ENCODE measurements at places on chromosomes 1 and 21. TPM values are rescaled to one million over a fixed set of nuclear protein-coding genes. Genes with fewer than 3 reads are reported as not detected.

DNA sequence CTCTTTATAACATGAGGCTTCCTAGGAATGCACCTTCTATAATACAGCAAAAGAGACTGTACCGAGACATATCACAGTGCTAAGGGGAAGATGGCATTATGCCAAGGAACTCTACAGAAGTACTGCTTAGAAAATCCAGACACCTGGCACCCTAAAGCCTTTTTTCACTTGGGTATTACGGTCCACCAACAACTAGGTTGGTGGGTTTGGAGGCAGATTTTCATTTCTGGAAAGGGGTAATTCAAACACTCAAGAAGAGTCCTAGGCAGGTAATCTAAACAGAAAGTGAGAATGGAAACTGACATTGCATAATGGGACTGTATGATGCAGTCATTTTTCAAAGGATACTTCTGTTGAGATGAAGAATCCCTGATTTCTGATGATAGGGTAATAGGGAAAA lies 19.6 kb downstream of the SCMH1 start:
- DNase-seq, result no peak

- no peak for DNase-seq
Observed at GRCh38 chr1:28887419-28887834, 26.9 kb upstream of the EPB41 start.

Gene ANKRD35
- 1.1 TPM for total RNA-seq

- peak; percentile 89 for DNase-seq
Observed at GRCh38 chr1:24022581-24023361, 42.6 kb upstream of the SRSF10 start.

DNA sequence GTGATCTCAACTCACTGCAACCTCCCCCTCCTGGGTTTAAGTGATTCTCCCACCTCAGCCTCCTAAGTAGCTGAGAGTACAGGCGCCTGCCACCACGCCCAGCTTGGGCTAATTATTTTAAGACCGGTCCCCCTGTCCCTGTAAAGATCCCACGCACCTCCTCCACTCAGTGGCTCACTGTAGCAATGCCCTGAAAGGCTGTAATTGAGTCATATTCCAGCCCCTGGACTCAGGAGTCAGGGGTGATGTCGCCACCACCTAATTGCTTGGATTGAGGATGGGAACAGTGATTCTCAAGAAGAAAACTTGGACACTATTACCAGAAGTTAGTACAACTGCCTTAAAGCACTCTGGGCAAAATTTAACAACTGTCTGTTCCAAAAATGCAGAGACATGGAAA lies 3.1 kb upstream of the EDARADD start:
- DNase-seq, result no peak

DNA sequence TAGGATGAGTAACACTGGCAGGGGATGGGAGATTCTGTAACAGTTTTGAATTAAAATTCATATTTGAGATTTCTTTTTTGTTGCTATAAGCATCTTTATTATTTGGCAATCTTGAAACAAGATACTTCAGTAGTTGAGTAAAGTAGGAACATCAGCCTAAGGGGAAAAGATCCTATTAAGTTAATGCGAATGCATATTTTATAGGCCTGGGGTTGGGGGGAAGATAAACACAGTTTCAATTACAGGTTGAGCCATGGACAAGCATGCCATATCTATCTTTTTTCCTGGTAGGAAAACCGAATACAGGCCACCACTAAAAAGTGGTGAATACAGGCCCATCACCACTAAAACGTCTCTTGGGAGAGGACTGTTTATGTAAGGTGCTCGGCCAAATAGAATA lies 32.3 kb downstream of the SMAP2 start:
- DNase-seq, result no peak

DNA sequence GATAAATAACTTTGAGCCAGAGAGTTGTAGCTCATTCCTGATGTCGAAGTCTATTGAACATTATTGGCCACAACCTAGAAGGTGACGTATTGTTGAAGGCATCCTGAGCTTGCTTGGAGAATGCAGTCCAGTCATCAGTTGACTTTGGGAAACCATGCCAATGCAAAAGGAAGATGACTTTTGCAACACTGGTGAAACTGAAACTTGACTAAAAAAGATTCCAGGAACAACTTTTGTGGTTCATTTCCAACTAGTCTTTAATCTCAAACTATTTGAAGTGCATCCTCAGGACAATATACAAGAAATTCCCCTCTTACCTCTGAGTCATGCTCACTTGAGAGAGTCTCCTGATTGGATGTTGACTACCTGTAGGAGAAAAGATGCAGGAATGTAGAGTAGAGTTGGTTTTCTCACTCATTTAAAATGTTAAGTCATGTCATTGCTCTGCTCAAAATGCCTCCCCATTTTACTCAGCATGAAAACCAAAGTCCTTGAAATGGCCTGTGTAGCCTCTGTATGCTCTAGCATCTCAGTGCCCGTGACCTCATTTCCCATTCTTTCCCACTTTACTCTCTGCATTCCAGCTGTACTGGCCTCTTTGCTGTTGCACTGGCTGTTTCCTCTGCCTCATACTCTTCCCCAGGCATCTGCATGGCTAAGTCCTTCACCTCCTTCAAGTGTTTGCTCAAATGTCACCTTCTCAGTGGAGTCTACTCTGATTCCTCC lies 24.4 kb upstream of the LEPR start:
- peak; percentile 59 for DNase-seq

GRCh38 chr21:45182958-45183357 lies 104.7 kb downstream of the POFUT2 start:
- no peak for DNase-seq

Gene LY9
- not detected for total RNA-seq

DNA sequence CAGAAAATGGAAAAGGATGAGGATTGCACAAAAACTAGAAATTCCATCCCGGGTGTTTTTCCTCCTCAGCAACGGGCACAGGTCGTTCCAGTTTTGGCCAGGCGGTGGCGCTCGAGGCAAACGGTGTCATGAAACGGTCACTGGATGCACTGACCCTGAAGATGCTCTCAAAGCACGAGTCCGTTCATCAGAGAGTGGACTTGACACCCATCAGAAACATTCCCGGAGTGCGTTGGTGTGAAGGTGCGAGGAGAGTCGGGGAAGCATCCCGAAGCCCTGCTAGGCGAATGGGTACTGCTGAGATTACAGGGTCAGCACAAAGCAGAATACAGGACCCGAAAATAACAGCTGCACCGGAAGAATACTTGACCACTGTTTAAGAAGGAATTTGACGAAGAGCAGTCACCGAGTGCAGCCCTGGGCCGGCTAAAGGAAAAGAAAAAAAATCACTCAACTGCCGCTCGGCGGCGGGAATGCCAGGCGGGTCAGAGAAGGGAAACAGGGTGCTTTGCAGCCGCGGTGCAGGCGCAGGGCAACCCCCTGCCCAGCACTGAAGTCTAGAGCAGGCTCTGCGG lies 71.7 kb upstream of the ETS2 start:
- peak; percentile 80 for DNase-seq

DNA sequence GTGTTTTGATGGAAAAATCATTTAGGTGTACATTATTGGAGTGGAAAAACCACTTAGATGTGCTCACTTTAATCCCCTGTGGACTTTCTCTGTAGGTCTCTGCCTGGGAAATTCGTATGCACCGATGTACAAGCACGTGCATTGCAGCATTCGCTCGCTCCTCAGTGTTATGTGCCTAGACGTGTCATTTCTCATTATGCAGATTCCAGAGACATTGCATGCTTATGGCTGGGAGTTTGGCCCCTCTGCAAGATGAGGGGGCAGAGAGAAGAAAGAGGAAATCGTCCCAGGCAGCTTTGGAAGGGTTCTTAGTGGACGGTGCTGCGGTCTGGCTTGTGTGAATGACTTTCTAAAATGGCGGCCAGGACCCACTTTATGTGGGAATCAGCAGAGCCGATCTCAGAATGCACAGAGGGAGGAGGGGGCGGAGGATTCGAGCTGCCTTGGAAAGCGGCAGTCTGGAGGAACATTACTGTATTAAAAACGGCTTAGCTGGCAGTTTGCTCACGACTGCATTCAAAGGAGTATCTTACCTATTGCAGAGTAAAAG lies 2.3 kb downstream of the SPEN start:
- peak; percentile 60 for DNase-seq

DNA sequence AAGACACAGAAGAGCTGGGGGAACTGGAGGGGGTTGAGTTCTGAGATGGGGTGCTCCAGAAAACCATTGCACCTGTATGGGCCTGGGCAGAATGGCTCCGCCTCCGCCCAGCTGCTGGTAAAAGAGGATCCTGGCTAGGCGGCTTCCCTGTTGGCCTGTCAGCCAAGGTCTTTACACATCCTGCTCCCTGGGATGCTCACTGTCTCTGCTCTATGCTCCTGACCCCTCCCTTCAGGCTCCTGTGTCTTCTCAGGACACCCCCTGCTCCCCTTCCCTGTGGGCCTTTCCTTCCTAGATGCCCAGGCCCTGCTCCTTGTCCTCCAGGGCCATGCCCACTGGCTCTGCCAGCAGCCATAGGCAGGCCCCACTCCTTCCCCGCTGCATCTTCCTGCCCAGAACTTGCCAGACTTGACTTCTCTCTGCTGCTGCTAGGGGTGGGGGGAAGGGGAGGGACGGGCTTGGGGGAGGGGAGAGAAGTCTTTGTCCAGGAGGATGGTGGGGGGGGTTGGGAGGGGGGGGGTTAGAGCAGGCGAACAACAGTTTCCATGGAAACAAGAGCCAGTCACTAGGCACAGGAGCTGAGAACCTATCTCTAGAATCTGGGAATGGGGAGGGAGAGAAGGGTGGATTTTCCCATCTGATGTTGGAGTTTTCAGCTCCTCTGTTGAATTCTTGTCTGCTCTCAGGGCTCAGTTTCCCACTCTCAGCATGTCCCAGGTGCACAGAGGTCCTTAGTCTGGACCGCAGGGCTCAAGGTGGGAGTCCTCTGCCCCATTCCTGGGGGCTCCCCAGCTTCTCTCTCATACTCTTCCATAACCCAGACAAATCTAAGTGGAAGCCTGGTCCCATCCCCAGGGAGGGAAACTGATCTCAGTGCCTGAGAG lies 10.6 kb downstream of the CELSR2 start:
- DNase-seq, result no peak

GRCh38 chr1:63108206-63108605 lies 214.2 kb upstream of the FOXD3 start:
- no peak for DNase-seq

GRCh38 chr1:48026701-48027532 lies 29.7 kb upstream of the TRABD2B start:
- DNase-seq, result no peak

Measured in IMR-90 (cell line).